ENCODE measurements at places on chromosomes 5 and 9.

- no peak for DNase-seq
Measured at GRCh38 chr5:586751-587285, 25.3 kb upstream of the CEP72 start.

DNA sequence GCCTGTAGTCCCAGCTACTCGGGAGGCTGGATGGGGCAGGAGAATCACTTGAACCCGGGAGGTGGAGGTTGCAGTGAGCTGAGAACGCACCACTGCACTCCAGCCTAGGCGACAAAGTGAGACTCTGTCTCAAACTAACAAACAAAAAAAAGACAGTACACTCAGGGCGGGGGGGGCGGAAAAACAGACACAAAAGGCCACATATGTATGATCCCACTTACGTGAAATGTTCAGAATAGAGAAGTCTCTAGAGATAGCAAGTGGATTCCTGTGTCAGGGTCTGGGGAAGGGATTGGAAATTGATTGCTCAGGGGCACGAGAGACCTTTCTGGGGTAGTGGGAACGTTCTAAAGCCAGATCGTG, 9.0 kb upstream of the LCN1 start:
- DNase-seq = no peak

GRCh38 chr5:149633476-149634350, 52.4 kb downstream of the ARHGEF37 start:
- DNase-seq = no peak

- DNase-seq = no peak
Measured at GRCh38 chr9:81669041-81669651, 20.2 kb downstream of the TLE1 start.

DNA sequence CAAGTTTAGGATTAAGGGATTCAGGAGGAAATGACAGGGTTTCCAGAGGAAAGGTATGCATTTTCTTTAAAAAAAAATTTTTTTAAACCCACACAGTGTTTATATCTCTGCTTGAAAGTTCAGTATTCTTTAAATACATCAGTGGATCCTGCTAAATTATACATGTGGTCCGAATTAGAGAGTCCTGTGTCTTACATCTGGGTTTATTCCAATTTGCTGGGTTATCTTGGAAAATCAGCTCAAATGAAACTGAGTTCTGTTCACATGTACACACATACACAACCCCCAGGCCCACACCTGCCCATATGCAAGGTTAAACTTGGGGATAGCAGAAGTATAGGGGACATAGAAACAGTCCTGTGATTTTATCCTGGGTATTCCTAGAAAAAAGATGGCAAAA, 493.7 kb downstream of the ZNF608 start:
- no peak for DNase-seq

- DNase-seq = no peak
Measured at GRCh38 chr9:113985968-113986585, 92.0 kb downstream of the AMBP start.

- DNase-seq = no peak
Measured at GRCh38 chr5:176921714-176922113, 22.6 kb upstream of the HK3 start.

DNA sequence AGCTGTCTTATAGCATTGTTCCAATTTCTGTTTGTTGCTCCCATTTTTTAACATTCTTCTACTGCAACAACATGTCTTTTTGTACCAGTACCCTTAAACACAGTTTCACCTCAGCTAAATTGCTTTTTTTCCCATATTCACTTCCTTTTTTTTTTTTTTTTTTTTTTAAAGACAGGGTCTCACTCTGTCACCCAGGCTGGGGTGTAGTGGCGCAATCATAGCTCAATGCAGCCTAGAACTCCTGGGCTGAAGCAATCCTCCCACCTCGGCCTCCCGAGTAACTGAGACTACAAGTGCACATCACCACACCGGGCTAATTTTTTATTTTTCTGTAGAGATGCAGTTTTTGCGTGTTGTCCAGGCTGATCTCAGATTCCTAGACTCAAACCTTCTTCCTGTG, 161.3 kb downstream of the NIPBL start:
- no peak for DNase-seq

- no peak for DNase-seq
Measured at GRCh38 chr9:113387560-113388230, 10.9 kb upstream of the HDHD3 start.

DNA sequence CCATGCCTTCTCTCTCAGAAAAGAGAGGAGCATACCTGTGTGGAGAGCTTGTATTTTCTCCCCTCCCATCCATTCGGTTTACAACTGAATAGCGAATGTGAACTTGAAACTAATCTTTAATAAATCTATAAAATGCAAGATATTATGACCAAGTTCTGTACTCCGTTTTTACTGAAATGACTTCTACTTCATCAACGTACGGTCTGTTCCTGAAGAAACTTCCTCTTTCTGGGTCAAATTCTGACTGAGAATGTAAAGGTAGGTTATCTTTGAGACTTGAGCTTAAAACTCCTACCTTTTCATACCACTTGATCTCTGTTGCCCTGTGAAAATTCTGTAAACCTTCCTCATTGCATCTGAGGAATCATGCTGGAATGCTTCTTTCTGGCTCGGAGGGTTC, 4.2 kb upstream of the CTNNAL1 start:
- no peak for DNase-seq

GRCh38 chr5:125506124-125506523, 759.7 kb upstream of the ZNF608 start:
- DNase-seq = no peak

- DNase-seq = no peak
Measured at GRCh38 chr5:102700916-102701315, 54.2 kb upstream of the PAM start.

GRCh38 chr5:32908641-32909040, 197.5 kb downstream of the NPR3 start:
- DNase-seq = no peak

- DNase-seq = no peak
Measured at GRCh38 chr9:11144746-11145145, 531.9 kb upstream of the PTPRD start.

GRCh38 chr5:96734871-96735325, 72.7 kb downstream of the CAST start:
- peak; percentile 40 for DNase-seq

DNA sequence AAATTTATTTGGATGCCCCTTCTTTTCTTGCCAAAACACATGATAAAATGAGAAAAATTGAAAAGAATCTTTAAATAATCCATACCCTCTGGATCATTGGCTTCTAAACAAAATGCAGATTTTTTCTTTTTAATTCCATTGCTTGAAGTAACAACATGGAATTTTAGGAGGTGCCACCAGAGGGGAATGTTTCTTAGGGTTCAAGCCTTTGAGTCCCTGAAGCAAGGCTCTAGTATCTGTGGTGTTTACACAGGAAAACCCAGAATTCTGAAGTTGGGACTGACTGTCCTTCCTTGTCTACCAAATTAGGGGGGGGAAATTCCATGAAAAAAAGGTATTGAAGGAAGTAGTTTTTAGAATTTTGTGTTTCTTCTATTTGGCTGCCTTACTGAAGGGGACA, 69.4 kb downstream of the LMNB1 start:
- no peak for DNase-seq

DNA sequence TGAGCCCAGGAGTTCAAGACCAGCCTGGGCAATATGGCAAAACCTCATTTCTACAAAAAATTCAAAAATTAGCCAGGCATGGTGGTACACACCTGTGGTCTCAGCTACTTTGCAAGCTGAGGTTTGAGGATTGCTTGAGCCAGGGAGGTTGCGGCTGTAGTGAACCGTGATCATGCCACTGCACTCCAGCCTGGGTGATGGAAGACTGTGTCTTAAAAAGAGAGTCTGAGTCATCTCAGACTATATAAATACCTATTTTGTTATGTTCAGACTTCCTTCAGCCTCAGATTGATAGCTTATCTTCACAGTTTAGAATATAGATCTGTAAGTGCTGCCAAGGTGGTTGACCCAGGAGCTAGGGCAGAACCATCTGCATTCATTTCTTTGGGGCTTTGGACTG, 1.6 kb upstream of the PAIP2 start:
- no peak for DNase-seq

- no peak for DNase-seq
Measured at GRCh38 chr5:37435261-37435660, 56.1 kb downstream of the WDR70 start.

DNA sequence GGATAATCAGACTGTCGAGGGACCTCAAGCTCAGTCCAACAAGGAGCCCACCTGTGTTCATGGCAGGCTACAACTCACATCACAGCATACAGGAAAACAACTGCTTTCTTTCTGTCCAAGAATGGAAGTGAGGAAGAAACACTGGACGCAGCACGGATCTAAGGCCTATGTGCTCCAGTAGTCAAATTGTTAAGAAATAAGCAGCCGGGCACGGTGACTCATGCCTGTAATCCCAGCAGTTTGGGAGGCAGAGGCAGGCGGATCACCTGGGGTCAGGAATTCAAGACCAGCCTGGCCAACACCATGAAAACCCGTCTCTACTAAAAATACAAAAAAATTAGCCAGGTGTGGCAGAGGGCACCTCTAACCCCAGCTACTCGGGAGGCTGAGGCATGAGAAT, 427.8 kb downstream of the BNC2 start:
- DNase-seq = no peak

DNA sequence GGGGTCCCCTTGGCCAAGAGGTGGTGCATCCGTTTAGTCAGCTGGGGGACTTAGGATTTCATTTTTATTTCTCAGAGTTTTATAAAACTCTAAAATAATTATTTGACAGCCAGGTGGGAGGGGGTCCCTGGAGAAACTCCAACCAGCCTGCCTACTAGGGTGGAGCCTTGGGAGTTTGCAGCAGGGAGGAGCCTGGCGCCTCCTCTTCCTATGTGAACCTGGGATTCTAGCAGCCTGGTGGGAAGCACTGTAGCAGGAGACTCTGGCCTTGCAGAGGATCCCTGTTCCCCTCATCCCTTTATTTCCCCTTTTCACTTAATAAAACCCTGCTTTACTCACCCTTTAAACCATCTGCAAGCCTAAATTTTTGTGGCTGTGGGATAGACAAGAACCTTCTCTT, 50.8 kb downstream of the FXN start:
- no peak for DNase-seq

DNA sequence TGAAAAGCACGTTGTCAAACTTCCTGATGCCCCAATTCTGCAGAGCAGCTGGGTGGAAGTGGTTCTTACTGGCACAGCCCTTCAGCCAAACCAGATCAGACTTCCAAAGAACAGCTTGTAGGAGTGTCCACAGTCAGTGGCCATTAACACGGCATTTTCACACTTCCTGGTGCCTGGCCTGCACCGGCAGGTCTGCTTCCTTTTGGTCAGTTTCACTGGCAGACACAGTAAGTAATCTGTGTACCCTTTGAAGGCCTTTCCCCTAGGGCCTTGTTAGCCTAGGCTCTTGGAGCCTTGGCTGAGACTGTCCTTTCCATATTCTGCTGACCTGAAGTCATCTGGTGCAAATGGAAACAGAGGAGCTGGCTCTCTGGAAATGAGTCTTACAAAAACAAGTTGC, 297.5 kb upstream of the TNC start:
- no peak for DNase-seq

DNA sequence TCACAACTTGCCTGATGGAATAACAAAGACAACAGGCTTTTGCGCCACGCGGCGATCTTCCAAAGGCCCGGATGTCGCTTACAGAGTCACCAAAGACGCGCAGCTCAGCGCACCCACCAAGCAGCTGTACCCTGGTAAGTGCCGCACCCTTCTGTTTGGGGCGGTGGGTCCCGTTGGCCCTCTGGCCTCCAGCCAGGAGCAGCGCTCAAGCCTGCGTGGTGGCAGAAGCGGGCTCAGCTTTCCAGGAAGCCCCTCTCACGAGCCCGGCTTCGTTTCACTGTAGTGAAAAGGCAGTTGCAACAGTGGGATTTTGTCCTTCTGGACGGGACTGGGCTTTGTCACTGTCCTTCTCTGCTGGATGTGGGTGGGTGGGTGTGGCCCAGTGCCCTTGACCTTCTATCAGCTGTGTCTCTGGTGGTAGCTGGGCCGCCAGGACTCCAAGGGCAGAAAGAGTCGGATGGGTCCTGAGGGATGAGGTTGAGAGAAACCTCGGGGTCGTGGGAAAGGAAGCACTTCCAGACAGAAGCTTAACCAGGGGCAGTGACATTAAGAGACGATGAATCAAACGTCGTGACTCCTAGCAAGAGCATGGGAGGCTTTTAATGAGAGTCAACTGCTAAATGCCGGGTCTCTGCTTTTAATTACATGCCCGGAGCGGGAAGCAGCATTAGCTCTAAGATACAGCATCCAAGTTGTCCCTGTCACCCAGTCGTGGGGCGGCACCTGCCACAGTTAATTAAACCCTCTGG, 49.5 kb downstream of the COL5A1 start:
- DNase-seq = no peak

GRCh38 chr5:138643040-138643791, 68.0 kb upstream of the HSPA9 start:
- DNase-seq = no peak

- DNase-seq = peak; percentile 46
Measured at GRCh38 chr9:7844242-7844641, 44.7 kb upstream of the DMAC1 start.

DNA sequence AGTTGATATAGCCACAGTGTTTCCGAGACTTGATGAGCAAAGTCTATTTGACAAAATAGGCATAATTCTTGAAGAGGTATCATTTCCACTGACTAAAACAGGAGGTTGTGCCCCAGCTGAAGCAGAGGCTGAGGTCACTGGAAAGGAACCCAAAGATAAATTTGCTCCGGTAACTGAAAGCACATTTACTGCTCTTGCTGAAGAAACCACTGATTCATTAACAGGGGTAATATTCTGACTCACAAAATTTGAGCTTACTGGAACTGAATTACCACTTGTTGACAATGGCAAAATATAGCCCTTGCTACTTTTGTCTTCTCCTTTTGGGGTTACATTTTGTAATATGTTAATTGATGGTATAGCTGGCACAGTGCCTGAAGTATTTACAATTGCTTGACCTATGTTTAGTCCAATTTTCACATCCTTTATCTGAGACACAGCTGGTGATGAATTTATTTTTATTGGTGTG, 30.2 kb downstream of the MLANA start:
- peak; percentile 12 for DNase-seq

DNA sequence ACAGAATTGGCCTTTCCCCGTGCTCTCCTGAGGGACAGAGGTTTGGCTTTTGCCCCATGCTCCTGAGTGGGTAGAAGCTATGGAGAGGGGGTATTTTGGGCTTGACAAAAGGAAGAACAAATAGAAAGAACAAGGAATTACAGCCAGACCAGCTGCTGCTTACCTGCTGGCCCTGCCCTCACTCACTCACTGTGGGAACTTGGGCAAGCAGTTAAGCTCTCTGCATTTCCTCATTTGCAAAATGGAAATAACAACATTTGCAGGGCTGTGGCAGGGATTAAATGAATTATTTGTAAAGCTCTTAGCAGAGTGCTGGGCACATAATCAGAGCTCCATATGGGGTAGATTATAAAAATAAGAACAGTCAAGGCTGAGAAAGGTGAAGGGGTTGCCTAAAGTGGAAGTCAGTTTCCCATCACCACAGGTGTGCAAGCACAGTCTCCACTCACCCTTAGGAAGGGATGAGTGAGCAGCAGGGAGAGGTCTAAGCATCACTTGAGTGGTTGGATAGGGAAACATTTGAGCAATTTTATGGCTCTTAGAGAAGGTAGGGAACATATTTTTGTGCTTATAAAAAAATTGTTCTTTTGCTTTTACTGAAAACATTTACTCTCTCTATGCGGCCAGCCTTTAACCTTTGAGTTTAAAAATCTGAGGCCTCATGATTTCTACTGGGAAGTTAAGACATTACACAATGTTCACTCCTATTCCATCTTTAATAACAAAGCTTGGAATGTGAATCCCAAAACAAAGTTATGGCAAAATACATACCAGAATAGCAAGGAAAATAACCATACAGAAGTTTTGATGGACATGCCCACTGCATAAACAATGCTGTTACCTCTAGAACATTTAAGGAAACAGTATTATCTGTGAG, 42.8 kb upstream of the LHFPL2 start:
- no peak for DNase-seq

All from OCI-LY7 (cell line).